ENCODE measurements at places on chromosomes 2 and 18.

DNA sequence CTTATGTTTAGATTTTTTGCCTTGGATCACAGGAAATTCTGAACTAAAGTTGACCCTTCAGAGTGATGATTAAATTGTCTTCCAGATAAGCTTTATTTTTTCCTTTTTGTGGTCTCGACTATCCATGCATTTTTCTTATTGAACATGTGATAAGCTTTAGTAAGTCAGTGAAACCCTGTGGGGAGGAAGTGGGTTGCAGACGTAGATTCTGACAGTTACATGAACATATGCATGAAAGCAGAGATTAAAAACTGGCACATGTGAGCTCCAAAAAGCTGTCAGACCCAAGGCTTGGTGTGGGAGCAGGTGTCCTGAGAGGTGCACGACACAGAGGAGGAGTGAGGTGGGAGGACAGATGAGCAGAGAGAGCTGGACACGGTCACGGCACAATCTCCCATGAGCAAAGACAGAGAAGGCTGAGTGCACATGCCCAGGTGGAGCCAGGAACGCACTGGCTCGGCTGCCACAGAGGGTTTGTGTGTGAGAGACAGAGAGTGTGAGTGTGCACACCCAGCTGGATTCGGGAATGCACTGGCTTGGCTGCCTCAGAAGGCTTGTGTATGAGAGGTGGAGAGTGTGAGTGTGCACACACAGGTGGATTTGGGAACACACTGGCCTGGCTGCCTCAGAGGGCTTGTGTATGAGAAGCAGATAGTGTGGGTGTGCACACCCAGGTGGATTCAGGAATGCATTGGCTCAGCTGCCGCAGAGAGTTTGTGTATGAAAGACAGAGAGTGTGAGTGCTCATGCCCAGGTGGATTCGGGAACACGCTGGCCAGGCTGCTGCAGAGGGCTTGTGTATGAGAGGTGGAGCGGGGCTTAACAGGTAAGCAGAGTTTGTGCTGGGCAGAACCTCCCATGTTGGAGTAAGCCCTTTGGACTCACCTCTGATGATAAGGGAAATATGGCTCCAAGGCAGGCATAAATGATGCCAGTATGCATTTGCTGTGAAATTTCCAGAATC, 849.1 kb upstream of the SALL3 start:
- DNase-seq = no peak

DNA sequence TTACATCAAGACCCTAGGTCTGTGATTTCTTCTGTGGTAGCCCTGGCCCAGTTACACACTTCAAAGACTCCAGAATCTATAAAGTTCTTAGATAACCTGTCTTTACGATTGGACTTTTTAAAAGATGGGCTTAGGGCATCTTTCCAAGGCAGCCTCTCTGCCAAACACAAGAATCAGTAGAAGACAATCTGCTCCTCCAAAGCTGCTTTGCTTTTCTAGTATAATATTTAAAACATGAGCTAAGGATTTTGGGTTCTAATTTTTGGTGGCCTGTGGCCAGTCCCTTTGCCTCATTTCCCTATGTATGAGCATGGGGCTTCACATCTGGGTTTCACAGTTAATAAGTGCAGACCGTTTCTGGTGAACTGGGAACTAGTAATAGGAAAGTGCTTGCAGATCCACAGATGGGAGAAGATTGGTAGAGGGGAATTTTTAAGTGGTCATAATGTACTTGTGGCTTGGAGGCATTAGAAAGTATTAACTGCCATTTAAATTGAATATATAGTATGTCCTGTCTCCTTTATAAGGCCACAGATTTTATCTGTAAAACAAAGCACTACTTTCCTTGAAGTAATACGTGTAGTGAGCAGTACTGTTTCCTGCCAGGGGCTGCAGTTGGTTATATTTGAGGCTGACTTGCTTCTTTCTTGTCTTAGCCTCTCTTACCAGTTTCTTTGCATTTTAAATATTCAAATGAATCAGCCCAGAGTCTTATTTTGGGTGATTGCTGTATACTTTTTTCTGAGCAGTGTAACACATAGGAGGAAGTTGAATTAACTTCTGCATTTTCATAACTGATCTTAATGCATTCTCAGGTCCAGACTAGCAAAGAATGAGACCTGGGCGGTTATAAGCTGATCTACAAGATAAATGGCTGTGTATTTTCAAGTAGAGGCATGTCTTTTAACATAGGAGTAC, 1.5 kb downstream of the ARPC2 start:
- DNase-seq = no peak

DNA sequence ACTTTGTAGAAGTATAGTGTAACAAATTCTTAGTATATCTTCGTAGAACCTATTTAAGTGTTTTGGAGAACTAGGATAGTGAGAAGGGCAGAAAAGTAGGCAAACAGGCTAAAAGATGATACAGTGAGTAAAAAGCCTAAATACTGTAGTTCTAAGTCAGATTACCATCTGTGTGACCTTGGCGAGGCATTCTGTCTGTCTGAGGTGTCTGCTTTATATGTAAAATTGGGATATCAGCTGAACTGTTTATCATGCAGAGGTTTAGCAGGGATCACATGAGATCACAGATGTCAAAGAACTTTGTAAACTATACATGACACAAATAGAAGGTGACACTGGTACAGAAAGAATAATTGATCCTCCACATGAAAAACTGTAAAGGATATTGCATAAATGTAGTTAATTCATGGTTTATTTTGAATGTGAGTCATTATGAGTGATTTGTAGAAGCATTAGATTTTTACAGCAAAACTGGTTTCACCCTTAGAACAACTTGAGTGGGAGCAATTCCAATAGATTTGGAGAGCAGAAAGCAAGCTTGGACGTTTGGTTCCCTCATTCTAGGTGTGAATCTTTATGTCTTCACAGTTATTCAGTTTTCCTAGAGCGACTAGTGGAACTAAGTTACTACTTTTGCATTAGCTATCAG, 41.9 kb downstream of the TAF1B start:
- no peak for DNase-seq

DNA sequence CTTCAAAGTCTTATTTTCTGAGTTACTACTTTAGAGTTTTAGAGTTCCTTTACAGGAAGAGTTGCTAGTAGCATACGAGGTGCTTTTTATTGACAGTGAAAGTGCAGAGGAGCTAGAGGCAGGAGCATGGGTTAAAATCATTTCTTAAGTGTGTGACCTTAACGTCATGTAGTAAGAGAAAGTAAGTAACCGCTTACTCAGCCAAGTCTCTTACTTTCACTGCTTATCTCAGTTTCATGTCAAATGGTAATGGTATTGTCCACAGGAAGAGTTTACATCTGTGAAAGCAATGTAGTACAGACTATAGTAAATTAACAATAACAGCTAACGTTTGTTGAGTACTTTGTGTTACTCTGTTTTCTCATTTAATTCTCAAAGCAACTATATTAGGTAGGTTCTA, 12.6 kb downstream of the NDUFAF7 start:
- DNase-seq = no peak

GRCh38 chr2:64727843-64728463, 74.2 kb upstream of the SERTAD2 start:
- DNase-seq = no peak

GRCh38 chr2:149470046-149470445, 117.5 kb downstream of the MMADHC start:
- DNase-seq = no peak

DNA sequence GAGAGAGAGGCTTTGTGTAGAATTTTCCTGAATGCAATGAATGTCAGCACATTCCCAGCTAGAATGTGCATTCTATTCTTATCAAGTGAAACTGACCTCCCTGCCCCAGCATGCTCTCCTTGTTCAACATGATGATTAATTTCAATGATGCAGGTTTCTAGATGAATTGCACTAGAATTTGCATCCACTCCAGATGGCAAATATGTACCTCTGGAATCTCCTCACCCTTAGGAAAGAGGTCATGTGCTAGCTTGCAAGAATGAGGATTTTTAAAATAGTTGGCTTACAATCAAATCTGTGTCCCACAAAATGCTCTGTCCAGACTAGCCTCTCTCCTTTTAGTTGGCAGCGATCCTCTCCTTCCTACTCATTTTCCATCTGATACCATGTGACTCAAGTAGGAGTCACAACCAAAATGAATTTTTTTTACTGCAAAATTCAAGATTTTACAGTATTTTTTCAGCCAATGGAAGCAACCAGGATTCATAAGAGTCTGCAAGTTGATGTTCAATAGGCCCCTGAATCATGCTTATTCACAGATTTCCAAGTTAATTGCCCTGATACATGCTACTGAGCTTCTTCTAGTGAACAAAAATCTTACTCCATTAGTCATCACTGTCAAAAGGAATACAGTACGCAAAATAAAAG, 21.0 kb upstream of the STAT4 start:
- peak; percentile 33 for DNase-seq

DNA sequence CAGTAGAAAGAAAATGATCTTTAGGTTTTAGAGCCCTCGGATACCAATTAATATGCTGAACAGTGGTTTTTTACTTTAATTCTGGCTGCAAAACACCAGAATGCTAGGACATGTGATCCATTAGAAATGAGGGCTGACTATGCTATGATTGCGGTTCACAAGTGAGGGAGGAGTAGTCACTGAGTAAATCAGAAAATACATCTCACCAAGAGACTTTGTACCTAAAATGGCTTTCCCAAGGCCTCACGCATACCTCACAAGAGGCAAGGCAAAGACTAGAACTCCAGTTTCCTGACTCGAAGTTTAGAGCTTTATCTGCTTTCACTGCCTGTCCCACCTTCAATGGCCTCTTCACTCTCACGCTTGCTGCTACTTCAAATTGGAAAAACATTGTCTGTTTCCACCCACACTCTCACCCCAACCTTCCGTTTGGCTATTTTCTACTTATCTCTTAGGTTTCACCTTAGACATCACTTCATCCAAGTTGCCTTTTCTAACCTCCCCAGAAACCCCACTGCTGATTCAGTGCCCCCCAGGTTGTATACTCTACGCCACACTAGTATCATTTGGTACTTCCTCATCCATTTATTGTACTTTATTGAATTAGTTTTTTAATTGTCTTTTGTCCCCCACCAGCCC, 5.1 kb upstream of the MBD2 start:
- no peak for DNase-seq

DNA sequence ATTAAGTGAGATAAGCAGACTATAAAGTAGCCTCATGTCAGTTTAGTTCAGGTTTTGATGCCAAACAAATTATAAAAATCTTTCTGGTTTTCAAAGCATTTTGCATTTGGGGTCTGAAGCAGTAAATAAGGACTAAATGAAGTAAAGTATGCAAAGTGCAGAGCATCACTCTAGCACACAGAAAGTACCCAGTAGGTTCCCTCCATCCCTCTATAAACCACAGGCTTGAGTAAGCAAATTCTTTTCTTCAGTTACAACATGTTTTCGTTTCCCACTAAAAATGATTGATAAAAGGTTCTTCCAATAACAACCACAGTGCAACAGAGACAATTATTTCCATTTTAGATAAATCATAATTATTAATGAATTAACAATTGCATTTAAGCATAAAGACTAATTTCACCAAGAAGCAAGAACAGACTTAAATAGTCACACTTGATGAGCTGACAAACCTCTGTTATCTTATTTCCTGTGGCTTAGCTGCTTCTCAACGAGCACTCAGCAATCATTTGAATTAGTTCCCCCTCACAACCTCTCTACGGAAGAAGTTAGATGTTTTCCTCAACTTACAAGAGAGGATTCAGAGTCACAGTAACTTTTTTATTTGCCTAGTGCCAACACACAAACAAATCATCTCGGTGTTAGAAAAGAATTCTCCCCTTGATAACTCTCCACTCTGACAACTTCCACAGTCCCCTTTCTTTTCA, 249.8 kb downstream of the NBAS start:
- no peak for DNase-seq

- DNase-seq = peak; percentile 74
Observed at GRCh38 chr2:31170071-31170698, 31.9 kb upstream of the GALNT14 start.

GRCh38 chr2:55141572-55142413, 90.3 kb downstream of the CLHC1 start:
- no peak for DNase-seq

- no peak for DNase-seq
Observed at GRCh38 chr2:181037922-181038321, 57.5 kb downstream of the UBE2E3 start.

DNA sequence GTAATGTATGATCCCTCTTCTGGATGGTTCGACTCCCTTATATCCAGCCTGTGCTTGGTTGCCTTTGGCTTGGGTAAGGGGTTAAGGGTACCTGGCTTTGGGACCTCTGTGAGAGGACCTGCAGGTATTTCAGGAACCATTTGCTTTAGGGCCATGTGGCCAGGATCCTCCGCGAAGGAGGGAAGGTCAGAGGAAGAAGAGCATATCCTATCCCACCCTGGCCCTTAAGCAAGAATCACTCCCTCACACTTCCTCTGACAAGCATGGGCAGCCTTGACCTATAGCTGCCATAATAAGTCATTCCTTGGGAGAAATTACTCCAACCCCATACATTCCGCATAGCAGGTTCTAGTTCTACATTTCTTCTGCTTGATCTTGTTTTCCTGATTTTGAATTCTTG, 59.1 kb upstream of the TXNDC2 start:
- DNase-seq = no peak

DNA sequence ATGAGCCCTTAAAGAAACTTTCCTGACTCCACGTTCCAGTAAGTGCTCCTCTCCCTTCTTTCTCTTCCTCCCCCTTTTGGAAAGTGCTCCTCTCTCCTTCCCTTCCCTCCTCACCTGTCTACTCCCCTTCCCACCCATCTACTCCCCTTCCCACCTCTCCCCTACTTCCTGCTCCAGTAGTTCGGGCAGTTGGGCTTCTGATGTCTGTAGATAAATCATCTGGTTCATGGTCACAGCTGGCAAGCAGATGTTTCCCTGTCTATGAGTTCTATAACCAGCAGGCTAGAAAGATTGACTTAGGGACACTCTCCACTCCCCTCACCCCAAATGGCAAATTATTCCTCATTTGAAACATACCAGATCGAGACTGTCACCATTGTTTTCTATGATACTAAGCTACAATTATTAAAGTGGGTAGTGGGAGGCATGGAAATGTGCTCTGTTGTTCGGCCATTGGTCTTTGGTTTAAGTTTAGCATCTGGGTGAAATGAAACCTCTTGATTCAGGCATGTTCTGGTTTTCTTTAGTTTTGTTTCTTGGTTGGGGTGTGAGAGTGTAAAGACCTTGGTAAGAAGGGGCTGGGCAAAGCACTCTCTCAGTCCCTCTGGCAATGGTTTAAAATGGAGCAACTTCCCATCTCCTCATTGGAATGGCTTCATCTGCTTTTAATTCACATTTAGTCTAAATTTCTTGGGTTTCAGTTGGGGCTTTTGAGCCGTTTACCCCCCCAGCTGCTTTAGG, 413.2 kb upstream of the SPRED2 start:
- DNase-seq = no peak

GRCh38 chr2:69465513-69466456, 28.6 kb upstream of the NFU1 start:
- no peak for DNase-seq

GRCh38 chr2:43977677-43978375, 18.0 kb downstream of the LRPPRC start:
- DNase-seq = no peak

GRCh38 chr2:25619185-25619584, 54.2 kb downstream of the DTNB start:
- no peak for DNase-seq

- DNase-seq = no peak
Observed at GRCh38 chr2:24859968-24860600, 60.0 kb downstream of the ADCY3 start.
